ENCODE measurements at places on chromosomes 1 and 21. TPM values are rescaled to one million over a fixed set of nuclear protein-coding genes. Genes with fewer than 3 reads are reported as not detected.
A peak's percentile ranks its signal among the peaks of the same experiment; 100 is the strongest.

The RORC gene
- total RNA-seq: 8.6 TPM

The CD52 gene
- total RNA-seq: 1.7 TPM

The SPRR2B gene
- total RNA-seq: not detected

The PTPN14 gene
- total RNA-seq: 14.6 TPM

DNA sequence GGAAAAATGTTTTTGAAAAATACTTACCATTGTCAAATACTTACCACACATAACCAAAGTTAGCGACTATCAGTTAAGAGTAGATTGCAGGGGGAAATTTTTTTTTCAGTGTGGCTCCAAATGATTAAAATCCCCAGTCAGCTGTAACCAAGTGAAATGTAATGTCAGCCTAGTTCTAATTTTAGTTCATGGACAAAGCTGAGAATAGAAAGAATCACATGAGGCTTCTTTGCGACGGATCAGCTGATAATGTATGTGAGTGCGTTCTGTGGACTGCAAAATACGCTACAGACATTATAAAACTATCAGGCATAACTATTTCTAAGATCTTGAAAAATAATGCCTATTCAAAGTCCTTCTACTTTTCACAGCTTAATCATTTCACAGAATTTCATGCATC, at the start of gene LRRC39:
LRRC39 (minus strand) TSS at position 166 of the 400 bp plus-strand sequence. CDS start 9,740 bp downstream, outside the sequence.
- H3K4me3 ChIP-seq: peak within 1 kb of the TSS; percentile 39
- no peaks in the 10 kb centered on the region for H3K27me3 ChIP-seq
- no peaks in the 10 kb centered on the region for H3K36me3 ChIP-seq
- peak within 1 kb of the TSS; percentile 70 for H3K27ac ChIP-seq

DNA sequence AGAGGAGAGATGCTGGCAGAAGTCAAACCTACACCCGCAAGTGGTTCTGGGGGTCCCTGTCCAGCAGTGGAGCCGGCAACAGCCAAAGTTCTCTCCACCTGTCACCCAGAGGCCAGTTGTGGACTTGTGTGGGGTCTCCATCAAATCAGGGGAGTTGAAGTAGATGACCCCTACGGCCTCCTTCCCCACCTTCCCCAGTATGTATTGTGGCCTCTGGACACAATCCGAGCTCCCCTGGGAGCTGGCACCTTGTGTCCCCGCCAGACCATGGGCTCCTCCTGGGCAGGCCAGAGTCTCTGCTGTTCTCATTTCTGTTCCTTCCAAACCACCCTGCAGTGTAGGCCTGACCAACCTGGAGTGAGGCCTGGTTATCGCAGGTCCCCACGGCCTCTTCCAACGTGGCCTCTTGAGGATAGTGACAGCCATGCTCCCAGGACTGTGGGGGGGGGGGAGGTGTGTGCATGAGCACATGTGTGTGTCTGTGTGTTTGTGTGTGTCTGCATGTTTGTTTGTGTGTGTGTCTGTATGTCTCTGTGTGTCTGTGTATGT, 246.4 kb downstream of the MATN1 start:
- no peak for DNase-seq
- H3K27me3 ChIP-seq: peaks cover 5% of the 10 kb centered on the region
- no peak overlapping the region for H3K27ac ChIP-seq
- no peaks in the 10 kb centered on the region for H3K36me3 ChIP-seq
- no peak overlapping the region for H3K4me3 ChIP-seq

The CLEC20A gene
- 0.04 TPM for total RNA-seq

GRCh38 chr1:30936541-30937171, 28.1 kb upstream of the SDC3 start:
- H3K4me3 ChIP-seq: no peak overlapping the region
- H3K27me3 ChIP-seq: no peaks in the 10 kb centered on the region
- no peak overlapping the region for H3K27ac ChIP-seq

GRCh38 chr1:196400478-196401451, 207.5 kb downstream of the KCNT2 start:
- H3K4me1 ChIP-seq: no peaks in the 10 kb centered on the region
- H3K27ac ChIP-seq: no peak overlapping the region
- no peak overlapping the region for H3K4me3 ChIP-seq

GRCh38 chr1:35866991-35867390, 16.0 kb upstream of the AGO1 start:
- no peak overlapping the region for H3K4me3 ChIP-seq
- DNase-seq: no peak
- H3K27ac ChIP-seq: no peak overlapping the region
- no peaks in the 10 kb centered on the region for H3K27me3 ChIP-seq

DNA sequence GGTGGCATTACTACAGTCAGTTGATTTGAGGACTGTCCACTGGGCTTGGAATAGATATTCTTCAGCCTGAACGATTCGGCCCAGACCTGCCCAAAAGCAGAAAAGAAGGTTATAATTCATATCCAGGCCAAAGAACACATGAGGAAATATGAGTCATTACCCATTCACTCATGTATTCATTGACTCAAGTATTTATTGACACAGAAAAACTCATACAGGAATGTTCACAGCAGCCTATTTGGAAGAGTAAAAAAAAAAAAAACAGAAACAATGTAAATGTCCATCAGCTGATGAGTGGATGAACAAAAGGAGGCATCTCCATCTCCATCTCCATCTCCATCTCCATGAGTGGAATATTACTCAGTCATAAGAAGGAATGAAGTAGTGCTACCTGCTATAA, 15.9 kb downstream of the ZMYND12 start:
- H3K4me3 ChIP-seq: no peak overlapping the region
- no peaks in the 10 kb centered on the region for H3K27me3 ChIP-seq
- H3K27ac ChIP-seq: no peak overlapping the region
- no peak for DNase-seq
- H3K36me3 ChIP-seq: no peaks in the 10 kb centered on the region

DNA sequence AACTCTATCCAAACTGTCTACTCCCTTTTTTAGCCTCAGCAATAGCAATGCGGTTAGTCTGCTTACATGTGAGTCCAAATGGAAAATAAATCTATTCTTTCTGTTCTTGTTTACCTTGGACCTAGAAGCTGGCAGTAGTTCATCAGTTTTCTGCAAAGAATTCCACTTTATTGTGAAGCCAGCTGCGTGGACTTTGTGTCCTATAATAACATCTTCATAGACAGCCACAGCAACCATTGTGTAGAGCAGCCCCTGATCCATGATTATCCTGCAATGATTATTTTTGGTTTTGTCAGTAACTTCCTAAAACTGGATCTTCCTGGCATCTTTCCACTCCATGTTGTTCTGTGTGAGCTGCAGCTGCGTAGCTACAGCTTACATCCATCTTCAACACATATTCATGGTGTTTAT, 408.7 kb downstream of the NUF2 start:
- DNase-seq: peak; percentile 70
- no peak overlapping the region for H3K4me3 ChIP-seq
- H3K36me3 ChIP-seq: no peaks in the 10 kb centered on the region
- no peaks in the 10 kb centered on the region for H3K4me1 ChIP-seq
- H3K27ac ChIP-seq: no peak overlapping the region
- no peaks in the 10 kb centered on the region for H3K27me3 ChIP-seq

GRCh38 chr1:54399765-54400164, 6.4 kb downstream of the SSBP3 start:
- H3K36me3 ChIP-seq: peaks cover 78% of the 10 kb centered on the region
- no peak overlapping the region for H3K4me3 ChIP-seq
- H3K27ac ChIP-seq: no peak overlapping the region
- no peak for DNase-seq

The NPR1 gene
- 12.9 TPM for total RNA-seq
